ENCODE measurements at places on chromosomes 3 and 15.

DNA sequence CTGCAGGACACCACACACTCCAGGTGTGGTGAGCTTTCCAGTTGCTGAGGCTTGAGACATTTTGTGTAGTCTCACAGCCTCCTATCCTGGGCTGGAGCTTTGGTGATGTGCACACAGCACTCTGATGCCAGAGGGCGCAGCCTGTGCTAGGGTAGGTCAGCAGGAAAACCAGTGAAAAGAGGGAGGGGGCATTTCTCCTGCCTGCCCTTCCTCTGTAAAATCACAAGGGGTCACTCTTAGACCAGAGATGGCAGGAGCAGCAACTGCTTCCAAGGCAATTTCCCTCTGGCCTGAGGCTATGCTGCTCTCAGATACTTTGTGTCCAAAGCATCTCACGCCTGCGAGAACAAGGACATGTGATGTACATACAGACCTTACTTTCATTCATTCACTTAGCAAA lies 16.5 kb upstream of the MUSTN1 start:
- DNase-seq: no peak

DNA sequence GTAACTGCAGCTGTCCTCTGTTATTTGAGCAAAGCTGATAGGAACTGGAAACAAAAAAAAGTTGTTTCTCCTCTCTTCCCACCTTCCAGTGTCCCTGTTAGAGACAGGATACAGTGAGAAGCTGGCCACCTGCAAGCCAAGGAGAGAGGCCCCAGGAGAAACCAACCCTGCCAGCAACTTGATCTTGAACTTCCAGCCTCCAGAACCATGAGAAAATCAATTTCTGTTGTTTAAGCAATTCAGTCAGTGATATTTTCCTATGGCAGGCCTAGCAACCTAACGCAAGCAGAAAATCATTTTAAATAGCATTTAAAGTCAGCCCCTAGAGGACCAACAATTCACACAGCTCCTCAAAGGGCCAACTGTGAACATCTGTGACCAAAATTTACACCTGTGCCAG lies 291.3 kb downstream of the OXSM start:
- DNase-seq: no peak

DNA sequence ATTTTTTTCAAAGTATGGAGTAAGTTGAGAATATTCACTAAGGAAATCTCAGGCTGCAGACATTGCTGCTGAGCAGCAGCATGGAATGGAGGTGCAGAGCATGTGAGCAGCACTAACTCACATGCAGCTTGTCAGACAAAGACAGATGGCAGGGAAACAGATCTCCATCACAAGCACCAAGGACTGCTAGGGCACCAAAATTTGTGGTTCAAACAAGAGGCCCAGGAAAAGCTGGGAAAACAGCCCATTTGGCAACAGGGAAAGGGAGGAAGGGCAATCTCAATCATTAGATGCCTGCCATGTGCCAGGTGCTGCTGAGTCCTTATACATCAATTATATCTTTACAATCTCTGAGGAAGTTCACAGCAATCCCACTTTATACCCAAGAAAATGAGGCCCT lies 47.2 kb upstream of the EIF1B start:
- no peak for DNase-seq

GRCh38 chr3:142990721-142991120 lies 10.6 kb upstream of the U2SURP start:
- DNase-seq: no peak

- no peak for DNase-seq
These were observed 147.5 kb downstream of the NFKBIZ start for GRCh38 chr3:101996832-101997231.

GRCh38 chr15:66498501-66499386 lies 1.2 kb upstream of the SNAPC5 start:
- no peak for DNase-seq

- no peak for DNase-seq
These were observed 10.7 kb downstream of the BMF start for GRCh38 chr15:40097968-40098476.

- no peak for DNase-seq
These were observed 28.5 kb downstream of the TMEM41A start for GRCh38 chr3:185470323-185470722.

Data from stimulated activated CD8-positive, alpha-beta memory T cell treated with anti-CD3 and anti-CD28 coated beads, Interleukin-2, amount 100 ng/mL, for 1 hour (primary cell).